Gastroesophageal sphincter (tissue), 4 donors: ENCODE measurements at places on chromosomes 7 and 10. TPM values are rescaled to one million over a fixed set of nuclear protein-coding genes. Genes with fewer than 3 reads are reported as not detected.

The METTL27 gene
- 4.4 TPM for total RNA-seq

DNA sequence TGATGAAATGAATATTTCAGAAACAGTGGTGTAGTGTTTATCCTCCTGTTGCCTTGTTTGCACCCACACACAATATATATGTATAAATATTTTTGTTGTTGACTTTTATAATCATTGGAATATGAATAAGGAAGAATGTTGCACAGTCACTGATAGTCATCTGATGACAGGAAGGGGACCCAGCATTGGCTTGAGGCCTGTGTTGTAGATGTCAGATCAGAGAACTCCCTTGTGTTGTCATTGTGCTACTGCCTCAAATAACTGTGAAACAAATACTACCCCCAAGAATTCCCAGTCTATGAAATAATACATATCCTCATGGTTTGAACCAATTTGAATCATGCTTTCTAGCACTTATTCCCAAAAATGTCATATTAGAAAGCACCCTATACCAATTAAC is 84.0 kb downstream of the NRG3 start:
- no peak for ATAC-seq

DNA sequence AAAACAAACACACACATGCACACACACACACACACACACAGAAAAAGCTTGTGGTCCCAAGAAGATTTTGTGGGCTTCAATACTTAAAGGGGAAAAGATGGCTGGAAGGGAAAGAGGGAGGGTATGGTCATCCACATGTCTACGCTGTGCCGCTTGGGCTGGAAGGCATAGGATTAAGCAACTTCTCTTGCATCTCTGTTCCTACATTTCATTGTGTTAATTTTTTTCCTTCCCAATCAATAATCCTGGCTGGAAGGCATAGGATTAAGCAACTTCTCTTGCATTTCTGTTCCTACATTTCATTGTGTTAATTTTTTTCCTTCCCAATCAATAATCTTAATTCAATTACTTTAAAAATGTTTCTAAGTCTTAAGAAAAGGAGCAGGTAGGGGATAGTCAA is 30.6 kb downstream of the C10orf120 start:
- no peak for ATAC-seq

GRCh38 chr7:19215412-19215811 is 70.2 kb upstream of the FERD3L start:
- ATAC-seq = no peak

GRCh38 chr7:31443457-31443856 is 70.4 kb upstream of the ITPRID1 start:
- no peak for ATAC-seq
